ENCODE measurements at places on chromosomes 7 and 10.

- DNase-seq, result no peak
Observed at GRCh38 chr7:98569691-98570337, 47.3 kb upstream of the NPTX2 start.

DNA sequence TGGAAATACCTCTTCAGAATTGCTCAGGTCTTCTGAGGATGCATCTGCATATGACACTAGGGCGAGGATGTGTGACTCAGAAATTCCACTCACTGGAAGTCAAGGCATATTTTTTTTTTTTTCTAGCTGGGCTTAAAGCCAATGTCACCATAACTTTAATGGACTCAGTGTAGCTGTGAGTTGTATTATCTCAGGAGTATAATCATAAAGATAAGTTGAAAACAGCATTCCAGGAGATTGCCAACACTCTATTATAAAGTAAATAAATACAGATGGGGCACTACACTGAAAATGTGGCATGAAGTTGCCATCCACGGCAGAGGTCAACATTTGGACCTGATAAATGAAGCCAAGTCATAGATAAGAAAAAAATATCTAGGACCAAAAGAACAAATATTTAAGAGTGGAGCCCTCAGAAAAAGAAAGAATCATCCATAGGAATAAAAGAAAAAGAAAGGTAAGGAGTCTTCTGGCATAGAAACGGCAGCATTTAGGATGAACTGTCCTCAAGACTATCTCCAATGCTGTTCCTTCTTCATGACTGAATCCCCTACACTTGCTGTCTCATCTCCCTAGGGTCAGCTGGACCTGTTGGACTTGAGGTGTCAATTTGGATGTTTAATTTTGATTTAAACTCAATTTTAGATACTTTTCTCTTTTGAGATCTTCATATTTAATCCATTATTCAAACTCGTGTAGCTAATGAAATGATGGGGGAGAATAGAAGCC lies 72.9 kb upstream of the CAV2 start:
- no peak for DNase-seq

DNA sequence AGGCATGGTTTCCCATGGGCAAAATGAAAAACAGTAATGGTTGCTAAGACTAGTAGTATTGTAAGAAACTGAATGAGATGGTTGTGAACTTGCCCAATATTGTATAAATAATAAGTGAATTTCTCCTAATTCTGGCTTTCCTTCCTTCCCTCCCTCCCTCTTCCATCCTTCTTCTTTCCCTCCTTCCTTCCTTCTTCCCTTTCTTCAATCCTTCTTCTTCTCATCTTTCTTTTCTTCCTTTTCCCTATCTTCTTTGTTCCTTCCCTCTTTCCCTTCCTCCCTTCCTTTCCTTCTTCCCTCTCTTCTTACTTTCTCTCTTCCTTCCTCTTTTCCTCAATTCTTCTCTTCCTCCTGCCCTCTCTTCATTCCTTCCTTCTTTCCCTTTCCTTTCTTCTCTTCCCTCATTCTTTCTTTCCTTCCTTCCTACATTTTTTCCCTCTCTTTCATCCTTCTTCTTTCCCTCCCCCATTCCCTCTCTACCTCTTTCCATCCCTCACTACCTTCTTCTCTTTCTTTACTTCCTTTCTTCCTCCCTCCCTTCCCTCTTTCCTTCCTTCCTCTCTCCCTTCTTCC lies 4.1 kb upstream of the VWC2 start:
- DNase-seq, result no peak

- no peak for DNase-seq
Observed at GRCh38 chr7:146647445-146647844, 530.8 kb downstream of the CNTNAP2 start.

- peak; percentile 56 for DNase-seq
Observed at GRCh38 chr10:50538555-50539398, 85.0 kb downstream of the SGMS1 start.

GRCh38 chr10:57785068-57785467 lies 482.6 kb downstream of the IPMK start:
- DNase-seq, result no peak

- no peak for DNase-seq
Observed at GRCh38 chr7:92020636-92021035, 80.0 kb downstream of the AKAP9 start.
